ENCODE measurements at places on chromosomes 1 and 21.

- DNase-seq = no peak
Observed at GRCh38 chr1:53016705-53017104, 45.3 kb upstream of the PODN start.

DNA sequence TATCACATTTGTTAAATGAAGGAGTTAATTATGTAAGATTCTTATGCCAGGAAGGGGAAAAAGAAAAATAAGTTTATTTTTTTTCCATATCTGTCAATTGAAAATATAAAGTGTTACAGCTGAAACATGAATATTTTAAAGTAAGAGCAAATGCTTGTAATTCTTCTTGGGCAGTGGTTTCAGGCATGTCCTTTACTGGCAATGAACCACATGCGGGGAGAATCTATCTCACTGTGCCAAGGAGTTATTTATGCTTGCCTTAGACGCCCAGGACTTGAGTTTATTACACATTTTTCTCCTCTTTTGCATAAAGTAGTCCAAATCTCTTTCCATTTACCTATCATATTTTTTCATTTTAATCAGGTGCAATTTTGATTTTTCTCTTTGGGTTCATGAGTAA is 207.8 kb upstream of the NRIP1 start:
- no peak for DNase-seq

DNA sequence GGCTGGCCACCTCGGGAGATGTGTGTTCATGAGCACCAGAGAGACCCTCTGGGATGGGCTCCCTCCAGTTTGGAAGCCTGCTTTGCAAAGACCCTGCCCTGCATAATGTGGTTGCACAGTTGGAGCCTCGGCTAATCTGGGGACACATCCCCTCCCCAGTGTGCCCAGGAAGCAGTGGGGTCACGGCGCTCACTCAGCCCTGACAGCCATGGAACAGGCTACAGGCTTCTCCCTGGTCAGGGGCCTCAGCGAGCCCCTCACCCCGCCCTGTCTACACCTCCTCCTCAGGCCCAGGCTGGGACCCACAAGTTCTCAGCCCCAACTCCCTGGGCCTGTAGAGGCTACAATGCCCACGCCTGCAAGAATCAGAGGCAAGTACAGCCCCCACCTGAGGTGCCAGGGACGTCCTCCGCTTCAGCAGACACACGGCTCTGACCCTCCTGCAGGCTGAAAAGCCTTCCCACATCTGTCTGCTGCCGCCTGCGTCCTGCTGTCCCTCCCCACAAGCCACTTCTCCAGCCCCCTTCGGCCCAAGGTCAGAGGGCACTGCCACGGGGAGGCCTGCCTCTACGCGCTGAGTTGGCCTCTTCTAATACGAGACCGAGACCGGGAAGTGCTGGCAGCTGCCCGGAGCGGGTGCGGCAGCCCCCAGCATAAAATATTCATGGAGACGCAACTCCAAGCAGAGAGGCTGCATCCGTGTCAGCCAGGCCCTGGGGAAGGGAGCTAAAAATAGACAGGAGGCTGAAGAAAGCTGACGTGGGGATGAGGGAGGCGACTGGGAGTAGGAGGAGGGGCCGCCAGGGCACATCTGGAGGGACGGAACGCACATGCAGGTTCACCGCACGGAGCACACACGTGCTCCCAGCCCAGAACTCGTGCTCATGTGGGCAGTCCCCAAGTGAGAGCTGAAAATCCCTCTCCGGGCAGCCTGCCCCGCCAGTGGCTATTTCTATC is 15.2 kb upstream of the GPR153 start:
- no peak for DNase-seq

DNA sequence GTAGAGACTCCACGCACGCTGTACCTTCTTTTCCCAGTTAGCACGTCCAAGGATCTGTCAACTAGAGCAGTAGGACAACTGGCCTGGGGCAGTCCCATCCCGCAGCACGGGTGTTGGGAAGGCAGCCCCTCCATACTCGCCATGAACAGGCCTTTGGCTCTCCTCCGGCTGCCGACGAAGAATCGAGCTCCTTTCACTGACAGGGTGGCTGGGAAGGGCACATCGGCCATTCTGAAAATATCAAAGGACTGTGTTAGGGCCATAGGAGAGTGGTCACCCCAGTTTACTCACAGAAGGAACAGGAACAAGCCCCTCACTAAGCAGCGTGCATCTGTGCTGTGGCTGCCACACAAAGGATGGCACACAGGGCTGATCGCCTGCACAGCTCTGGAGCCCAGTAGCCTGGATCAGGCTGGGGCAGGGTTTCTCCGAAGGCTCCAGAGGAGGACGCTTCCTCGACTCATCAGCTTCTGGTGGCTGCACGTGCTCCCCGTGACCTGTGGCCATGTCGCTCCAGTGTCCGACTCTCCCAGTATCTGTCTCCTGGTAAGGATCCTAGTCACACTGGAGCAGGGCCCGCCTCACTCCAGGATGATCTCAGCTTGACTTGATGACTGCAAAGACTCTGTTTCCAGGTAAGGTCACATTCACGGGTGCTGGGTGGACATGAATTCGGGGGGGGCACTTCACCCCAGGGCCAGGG is 8.9 kb downstream of the KRTAP10-1 start:
- no peak for DNase-seq

DNA sequence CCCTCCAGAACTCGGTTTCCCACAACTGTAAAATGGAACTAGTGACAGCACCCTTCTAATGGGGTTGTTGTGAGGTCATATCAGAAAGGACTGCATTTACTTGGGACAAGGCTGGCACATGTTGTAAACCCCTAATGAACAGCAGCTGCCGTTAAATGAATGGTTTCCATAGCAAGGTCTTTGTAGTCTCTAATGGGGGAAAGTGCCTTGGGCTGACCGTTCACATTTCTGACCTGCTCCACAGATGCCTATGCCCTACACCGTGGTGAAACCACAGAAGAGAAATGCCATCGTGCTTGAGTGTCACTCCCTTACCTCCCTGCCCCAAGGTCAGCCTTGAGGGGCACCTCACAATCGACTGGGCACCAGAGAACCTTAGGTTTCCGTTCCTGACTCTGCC is 143.1 kb downstream of the ZSCAN20 start:
- no peak for DNase-seq

DNA sequence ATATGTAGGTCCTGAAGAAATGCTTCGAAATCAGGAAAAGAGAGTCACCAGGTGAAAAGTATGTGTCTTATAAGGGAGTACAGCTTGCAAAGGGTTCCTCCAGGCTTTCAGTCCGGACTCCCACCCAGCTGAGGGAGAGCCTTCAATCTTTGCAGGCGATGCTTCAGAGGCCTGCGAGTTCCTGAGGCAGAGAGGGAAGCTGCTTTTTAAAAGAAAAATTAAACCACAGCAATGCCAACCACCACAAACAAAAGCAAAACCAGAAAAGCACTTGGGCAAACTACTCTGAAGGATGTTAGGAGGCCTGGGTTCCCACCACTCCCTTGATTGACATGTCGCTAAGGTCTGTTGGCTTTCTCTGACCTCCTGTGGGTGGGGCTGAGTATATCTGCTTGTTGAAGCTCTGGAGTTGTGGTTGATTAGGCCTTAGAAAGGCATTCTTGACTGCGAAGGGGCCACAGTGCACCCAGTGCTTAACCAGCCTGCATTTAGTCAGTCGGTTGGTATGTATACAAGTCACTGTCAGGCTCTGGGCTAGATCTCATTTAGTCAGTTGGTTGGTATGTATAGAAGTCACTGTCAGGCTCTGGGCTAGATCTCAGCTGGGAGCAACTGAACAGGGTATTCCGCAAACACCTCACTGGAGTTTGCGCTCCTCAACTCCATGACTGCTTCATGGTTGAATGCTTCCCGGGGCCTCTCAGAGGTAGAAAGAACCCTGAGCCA is 1.2 kb downstream of the NIPAL3 start:
- DNase-seq = no peak

- no peak for DNase-seq
Observed at GRCh38 chr1:164858096-164858632, 299.2 kb downstream of the PBX1 start.

DNA sequence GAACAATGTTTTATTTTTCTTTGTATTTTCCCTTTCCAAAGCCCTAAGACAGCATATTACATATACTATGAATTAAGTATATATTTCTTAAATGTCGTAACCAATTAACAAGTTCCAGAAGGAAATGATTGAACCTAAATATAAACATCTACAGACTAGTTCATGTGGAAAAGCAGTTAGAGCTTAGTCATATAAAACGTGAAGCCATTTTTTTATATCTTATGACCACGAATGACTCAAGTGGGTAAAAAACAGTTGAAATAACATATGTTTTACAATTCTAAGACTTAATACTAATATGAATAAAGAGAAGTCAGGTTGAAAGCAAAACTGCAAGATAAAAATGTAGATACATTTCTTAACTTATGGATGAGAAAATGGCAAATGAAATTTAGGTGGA is 307.3 kb downstream of the BRINP3 start:
- DNase-seq = no peak

GRCh38 chr1:30751830-30752650 is 5.5 kb downstream of the LAPTM5 start:
- no peak for DNase-seq

DNA sequence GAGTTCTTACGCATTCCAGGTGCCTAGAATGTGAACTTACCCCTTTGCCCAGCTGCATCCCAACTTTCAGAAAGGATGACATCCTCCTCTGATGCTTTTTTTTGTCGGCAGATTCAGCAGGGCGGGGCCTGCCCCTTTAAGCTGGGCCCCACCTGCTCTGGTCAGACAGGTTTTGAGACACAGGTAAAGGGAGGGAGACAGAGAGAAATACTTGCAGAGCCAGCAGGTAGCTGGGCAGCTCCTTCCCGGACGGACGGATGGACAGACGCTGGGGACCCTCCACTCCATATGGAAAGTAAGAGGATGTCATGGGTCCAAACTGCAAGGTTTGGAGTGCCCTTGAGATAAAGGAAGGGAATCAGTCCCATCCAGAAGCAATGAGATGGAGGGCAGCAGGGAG is at the start of gene TMEM79:
TMEM79 (plus strand) TSS at position 214 of the 400 bp plus-strand sequence. CDS start 902 bp downstream, outside the sequence.
- no peak for DNase-seq

DNA sequence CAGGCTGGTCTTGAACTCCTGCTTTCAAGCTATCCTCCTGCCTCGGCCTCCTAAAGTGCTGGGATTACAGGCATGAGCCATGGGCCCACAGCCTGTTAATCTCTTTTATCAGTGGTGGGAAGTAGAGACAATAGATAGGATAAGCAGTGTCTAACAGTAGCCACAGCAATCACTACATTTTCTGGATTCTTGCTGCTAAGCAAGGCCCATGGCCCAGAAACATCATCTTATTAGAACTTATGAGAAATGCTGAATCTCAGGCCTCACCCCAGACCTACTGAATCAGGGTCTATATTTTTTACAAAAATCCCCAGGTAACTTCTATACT is 29.7 kb downstream of the IGFN1 start:
- DNase-seq = no peak

DNA sequence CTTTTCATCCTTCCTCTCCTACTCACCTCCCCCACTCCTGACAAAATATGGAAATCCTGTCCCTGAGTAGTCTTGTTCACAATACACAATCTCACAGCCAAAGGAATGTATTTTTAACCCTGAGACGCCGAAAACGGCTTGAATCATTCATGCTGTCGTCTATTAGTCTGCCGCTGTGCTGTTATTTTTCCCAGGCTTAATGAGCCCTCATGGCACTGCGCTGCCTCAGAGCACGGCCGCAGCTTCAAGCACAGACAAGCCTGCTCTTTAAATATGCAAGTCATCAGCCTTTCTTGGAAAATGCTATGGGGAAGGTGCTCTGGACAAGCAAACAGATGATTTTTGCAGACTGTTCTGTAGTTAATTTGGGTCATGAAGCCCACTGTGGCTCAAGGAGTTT is 302.7 kb downstream of the DISC1 start:
- no peak for DNase-seq

DNA sequence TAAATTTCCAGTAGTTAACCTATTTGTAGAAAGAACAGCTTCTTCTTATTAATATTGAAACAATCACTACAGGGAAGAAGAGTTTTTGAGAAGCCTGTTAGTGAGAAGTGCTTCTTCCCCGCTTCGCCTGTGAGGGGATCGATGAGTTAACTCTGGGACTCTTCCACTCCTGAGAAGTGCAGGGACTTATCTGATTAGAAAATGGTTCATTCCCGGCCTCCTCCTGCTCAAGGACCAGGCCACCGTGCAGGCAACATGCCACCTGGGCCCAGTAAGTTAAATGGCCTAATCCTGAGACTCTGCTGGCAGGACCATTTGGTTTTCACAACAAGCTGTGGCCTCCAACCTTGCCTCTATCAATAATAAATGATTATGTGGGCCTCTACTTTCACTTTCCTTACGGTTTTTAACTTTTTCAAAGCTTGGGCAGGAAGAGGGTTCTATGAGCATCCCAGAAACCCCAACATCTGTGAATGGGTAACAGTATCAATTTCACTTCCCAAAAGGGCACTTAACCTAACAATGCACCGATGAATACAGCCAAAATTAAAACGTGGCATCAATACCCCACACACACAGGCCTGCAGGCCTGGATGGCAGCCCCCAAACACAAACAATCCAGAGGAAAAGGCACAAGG is 33.1 kb downstream of the SIPA1L2 start:
- no peak for DNase-seq

DNA sequence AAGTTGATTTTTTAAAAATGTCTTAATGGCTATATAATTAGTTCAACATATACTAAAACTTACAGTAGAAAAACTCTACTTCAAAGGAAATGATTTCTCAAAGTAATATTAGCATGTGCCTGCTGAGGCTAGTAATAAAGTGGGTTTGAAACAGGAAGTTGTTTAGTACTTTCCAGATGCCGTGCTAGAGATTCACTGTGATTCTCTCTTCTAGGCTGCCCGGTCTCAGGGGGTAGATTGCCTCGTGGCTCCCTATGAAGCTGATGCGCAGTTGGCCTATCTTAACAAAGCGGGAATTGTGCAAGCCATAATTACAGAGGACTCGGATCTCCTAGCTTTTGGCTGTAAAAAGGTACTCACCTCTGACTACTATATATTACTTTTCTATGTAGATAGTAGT is 9.1 kb downstream of the EXO1 start:
- DNase-seq = no peak

- no peak for DNase-seq
Observed at GRCh38 chr1:42735056-42735455, 5.0 kb downstream of the CLDN19 start.

GRCh38 chr1:58045094-58045705 is 501.3 kb downstream of the OMA1 start:
- no peak for DNase-seq

GRCh38 chr1:14163246-14163645 is 435.2 kb upstream of the KAZN start:
- DNase-seq = no peak

- DNase-seq = no peak
Observed at GRCh38 chr1:167238713-167239112, 18.0 kb downstream of the POU2F1 start.

DNA sequence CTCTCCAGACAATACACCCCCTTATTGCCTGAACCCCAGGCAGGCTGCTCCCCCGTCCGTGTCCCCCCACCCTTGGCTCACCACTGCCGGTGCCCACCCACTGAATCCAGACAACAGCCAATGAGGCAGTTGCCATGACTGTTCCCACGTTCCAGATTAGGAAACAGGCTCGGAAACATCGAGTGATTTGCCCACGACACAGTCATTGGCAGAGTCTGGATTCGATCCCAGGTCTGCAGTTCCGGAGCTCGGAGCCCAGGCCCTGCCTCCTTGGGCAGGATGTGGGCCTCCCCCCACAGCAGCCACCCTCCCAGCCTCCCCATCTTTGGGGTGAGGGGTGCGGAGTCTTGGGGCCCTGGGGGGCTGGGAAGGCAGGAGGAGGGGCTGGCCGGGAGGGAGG is 20.3 kb upstream of the CLSTN1 start:
- no peak for DNase-seq

- DNase-seq = no peak
Observed at GRCh38 chr1:214364386-214364785, 83.4 kb downstream of the SMYD2 start.

- DNase-seq = no peak
Observed at GRCh38 chr1:177969109-177969508, 749 bp downstream of the SEC16B start.

All from stimulated activated CD8-positive, alpha-beta memory T cell treated with anti-CD3 and anti-CD28 coated beads, Interleukin-15, amount 100 ng/mL, for 24 hours (primary cell).